ENCODE measurements at places on chromosomes 3 and 15.
A peak's percentile ranks its signal among the peaks of the same experiment; 100 is the strongest.

DNA sequence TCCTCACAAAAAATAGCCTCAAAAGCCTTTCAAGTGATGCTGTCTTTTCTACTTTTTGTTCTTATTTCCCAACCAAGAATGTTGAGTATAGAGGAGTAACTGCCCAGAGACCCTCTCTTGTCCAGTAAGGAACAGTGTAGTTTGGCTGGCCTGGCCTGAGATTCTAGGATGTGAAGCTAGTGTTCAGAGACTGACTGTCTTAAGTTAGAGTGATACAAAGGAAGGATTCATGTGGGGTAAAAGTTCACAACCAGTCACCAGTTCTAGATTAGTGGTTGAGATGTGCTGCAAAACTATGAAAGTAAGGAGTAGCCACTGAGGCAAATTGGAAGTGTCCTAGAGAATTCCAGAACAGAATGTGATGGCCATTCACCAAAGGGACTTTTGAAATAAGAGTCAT is 49.1 kb downstream of the RSRC1 start:
- no peak for DNase-seq

DNA sequence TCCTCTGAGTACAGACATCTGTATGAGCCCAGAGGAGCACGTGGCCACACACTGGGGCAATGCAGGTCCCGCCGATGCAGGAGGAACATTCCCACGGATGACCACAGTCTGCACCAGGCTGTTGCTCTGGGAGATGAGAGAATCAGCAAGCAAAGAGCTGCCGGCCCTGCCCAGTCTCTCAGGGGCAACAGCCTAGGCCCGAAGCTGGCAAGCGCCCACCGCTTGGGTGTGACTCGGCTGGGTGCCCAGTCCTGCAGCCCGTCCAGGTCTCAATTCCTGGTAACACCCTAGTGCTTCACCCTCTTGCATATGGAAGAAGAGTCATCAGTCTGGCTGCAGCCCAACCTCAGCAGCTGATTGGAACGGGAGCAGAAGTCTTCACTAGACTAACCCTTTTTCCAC is 153.7 kb upstream of the HES1 start:
- no peak for DNase-seq

DNA sequence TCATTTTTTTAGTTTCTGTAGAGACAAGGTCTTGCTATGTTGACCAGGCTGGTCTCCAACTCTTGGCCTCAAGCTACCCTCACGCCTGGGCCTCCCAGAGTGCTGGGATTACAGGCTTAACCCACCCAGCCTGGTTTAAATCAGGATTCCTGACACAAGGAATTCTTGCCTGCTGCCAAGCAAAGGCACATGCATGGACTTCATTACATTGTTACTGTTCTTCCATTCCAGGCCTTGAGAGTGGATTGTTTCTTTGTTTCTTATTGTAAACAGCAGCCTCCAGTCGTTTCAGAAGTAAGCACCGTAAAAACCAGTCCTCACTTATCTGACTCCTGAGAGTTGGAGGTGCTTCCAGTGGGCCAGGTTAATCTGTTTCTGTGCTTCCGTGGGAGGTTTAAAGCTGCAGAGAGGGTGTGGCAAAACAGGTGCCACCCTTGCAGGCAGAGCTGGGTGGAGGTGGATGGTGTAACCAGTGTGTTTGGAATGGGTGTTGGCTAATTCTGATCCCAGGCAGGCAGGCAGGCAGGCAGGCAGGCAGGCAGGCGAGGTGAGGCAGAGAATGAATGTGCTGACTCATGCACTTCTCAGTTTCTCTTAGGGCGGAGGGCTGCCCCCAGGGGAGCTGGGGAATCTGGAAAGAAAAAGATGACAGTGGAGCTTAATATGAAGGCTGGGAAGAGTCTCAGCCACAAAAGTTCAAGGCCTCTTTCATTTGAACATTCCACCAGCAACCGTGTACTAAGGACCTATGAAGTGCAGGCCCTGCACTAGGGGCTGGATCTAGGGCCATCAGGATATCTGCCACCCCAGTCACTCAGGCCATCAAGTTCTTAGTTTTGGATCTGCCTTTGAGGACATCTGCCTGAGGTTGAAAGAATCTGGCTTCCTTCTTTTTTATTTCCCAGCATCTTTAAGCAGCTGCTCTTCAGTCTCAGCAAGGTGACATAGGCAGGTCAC is 37.0 kb upstream of the CDCP1 start:
- DNase-seq, result no peak

DNA sequence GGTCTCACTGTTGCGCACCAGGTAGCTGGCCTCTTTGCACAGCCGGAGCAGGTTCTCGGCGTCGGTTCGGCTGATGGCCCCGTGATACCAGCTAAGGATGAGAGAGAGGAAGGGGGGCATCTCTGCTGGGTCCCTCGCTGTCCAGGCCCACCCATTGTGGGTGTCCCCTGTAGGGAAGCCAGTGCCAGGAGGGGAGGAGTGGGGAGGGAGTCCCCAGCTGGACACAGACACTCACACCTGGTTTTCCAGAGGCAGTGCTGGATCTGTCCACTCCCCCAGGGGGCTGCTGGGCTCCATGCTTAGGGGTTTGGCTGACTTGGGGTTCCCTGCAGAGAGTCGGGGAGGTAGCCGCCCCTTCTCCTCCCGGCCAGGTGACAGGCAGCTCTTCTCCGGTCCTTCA is 15.9 kb downstream of the SHF start:
- peak; percentile 5 for DNase-seq

- no peak for DNase-seq
These were observed 53.4 kb downstream of the LARS2 start for GRCh38 chr3:45441584-45442310.

DNA sequence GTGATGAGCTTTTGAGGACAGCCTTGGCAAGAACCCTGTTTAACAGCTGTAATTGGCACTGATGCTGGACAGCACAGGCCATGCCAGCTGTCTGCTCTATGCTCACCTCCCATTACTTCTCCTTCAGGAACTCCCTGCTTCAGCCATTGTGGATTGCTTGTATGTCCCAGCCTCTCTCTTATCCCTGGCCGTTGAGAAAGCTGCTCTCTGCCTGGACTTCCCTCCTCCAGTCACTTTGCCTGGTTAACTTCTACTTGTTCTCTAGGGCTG is 444.5 kb downstream of the EPHB1 start:
- DNase-seq, result no peak

- peak; percentile 66 for DNase-seq
These were observed at the start of gene CFAP91 for GRCh38 chr3:119702530-119703527. TSS of gene CFAP91 (plus strand) at chr3:119703022. CDS start at chr3:119703099, 77 bp downstream.

- DNase-seq, result no peak
These were observed 20.0 kb upstream of the CHD2 start for GRCh38 chr15:92879949-92880725.

- no peak for DNase-seq
These were observed 5.5 kb upstream of the NR2F2 start for GRCh38 chr15:96324940-96325540.

DNA sequence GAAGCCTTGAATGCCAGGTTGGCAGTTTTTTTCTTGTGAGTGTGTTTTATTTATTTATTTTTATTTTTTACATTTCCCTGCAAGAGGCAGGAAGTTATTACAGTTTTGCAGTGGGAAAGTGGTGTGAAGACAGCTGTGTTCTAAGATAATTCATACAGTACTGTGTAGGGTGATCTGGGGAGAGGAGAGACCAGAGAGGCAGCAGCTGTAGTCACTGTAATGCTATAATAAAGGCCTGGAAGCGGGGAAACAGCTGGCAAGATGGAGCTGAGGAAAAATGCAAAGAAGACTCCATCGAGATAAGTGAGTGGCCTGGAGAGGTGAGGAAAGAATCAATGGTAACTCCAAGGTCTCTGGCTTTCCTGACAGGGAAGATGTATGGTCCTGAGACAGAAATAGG is 23.1 kb downstream of the CNTN3 start:
- DNase-seq, result no peak

- no peak for DNase-seq
These were observed 10.2 kb upstream of the TIPARP start for GRCh38 chr3:156664011-156664830.

- no peak for DNase-seq
These were observed 644.6 kb downstream of the CADM2 start for GRCh38 chr3:85603378-85603777.

DNA sequence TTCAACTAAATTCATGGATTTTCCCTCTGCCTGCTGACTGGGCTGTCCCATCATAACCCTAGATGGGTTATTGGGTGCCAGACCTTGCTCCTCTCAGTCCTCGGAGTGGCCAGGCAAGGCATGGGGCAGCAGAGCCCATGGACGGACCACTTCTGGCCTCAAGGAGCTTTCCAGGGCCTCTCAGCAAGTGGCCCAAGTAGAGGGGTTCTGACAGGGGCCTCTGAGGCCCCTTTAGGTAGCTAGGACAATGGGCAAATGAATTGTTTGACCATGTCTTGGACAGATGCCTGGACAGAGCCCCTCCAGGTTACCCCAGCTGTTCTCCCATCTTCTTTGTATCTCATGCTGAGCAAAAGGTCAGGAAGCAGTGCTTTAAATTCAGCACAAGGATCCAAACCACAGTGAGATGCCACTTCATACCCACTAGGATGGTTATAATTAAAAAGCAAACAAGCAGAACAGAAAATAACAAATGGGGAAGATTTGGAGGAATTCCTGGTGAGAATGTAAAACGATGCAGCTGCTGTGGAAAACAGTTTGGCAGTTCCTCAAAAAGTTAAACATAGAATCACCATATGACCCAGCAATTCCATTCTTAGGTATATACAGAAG is 61.6 kb downstream of the SPSB4 start:
- DNase-seq, result no peak

DNA sequence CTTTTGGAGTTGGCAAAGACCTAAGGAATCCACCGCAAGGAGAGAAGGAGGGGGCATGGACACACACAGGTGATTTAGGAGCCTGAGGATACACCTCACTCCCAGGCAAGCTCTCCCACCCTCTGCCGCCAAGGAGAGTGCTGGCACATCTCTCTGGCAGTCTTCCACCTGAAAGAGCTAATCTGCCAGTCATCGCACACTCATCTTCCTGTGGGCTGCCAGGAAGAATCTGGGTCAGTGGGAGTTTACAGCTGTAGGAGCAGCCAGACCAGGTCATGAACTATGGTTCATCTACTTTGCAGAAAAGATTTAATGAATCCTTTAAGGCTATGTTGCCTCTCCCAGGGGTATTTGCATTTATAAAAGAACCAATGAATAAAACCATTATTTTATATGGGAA is 170.6 kb upstream of the TSC22D2 start:
- no peak for DNase-seq

GRCh38 chr3:4943549-4943948 is 35.7 kb upstream of the BHLHE40 start:
- no peak for DNase-seq

DNA sequence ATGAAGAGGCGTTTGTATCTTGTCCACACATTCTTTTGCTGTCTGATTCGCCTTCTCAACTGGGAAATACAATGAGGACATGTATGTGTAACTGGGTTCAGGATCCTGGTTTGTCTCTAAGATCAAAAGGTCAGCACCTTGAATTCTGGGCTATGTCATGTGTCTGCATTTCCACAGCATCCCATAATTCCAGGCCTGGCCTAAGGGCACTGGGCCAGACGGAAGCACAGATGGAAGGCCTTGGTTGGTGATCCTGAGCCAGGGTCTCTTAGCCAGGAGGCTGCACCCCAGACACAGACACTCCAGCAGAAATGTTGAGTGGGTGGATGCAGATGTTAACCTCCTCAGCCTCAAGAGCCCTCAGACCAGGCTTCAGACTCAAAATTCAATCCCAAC is 23.7 kb upstream of the HERC1 start:
- no peak for DNase-seq

DNA sequence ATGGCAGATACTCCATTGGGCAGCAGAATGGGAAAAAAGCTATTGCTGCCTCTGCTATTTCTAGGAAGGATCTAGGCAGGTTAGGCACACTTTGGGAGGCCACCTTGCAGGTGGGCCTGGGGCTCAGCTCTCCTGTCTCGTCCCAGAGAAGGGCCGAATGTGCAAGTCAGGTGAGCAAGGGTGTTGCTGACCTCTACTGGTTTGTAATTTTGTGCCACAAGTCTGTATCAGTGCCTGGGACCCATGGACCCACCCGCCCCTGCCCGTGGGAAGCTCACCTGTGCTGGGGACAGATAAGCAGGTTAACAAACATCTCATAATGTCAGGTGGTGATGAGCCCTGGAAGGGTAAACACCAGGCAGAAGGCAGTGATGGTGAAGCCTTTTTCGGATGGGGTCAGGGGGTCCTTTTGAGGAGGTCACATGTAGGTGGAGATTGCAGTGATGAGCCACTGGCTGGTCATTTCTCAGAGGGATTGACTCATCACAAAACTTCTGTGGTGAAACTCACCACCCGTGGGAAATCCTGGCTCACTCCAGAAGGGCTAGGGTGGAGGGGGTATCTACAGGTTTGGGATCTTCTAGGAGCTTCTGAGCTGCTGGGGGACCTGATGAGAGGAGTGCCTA is 161.3 kb downstream of the KLF13 start:
- no peak for DNase-seq

DNA sequence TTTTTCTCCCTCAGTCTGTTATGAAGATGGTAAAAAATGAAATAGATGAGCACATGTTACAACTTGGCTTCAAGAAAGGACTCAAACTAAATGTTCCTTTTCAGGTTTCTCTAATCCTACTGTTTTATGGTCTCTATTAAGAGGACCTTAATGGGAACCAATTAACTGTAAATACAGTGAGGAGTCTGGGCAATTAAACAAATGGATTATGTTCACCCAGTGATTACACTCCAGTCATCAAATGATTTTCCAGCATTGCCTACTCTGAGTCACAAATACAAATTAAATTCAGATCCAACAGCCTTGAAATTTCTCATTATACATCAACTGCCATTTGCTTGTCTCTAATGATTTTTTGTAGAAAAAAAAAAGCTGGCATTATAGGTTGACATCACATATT is 129.2 kb downstream of the NEK10 start:
- DNase-seq, result no peak

GRCh38 chr3:135304378-135304777 is 509.3 kb downstream of the EPHB1 start:
- DNase-seq, result no peak

- no peak for DNase-seq
These were observed 190.7 kb upstream of the CNTN6 start for GRCh38 chr3:901953-902778.

GRCh38 chr15:78880242-78880533 is 7.5 kb downstream of the MORF4L1 start:
- DNase-seq, result no peak
